ENCODE measurements at places on chromosomes 5 and 9. TPM values are rescaled to one million over a fixed set of nuclear protein-coding genes. Genes with fewer than 3 reads are reported as not detected.

Gene PCDHGA7
- total RNA-seq = 6.3 TPM

Gene OR13C2
- not detected for total RNA-seq

Gene NUTM2F
- not detected for total RNA-seq

Gene CDX1
- 0.43 TPM for total RNA-seq

Gene NTNG2
- 2.2 TPM for total RNA-seq

Gene DNAI1
- total RNA-seq = 26.2 TPM

DNA sequence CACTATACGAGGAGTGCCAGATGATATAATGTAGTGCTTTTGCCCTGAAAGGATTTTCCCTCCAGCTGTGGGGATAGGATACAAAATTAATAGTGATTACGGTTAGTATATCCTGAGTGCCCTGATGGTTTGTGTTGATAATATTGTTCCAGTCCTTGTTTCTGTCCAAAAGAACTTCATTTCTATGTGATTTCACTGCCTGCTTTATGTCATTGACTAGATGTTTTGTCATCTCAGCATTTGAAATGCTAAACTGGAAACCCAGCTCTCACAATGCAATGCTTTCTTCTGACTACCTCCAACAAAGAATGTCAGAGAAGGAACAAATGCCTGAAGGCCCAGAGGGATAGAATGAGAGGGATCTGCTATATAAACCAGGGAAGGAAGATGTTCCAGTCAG is 177.8 kb downstream of the NIPBL start:
- no peak for DNase-seq
- peaks cover 50% of the 10 kb centered on the region for H3K36me3 ChIP-seq
- no peaks in the 10 kb centered on the region for H3K4me1 ChIP-seq

- H3K27ac ChIP-seq = no peak overlapping the region
- H3K27me3 ChIP-seq = no peaks in the 10 kb centered on the region
- H3K4me3 ChIP-seq = no peak overlapping the region
Measured at GRCh38 chr9:79135681-79136415, 435.9 kb upstream of the TLE4 start.

- no peaks in the 10 kb centered on the region for H3K27me3 ChIP-seq
- H3K4me1 ChIP-seq = no peaks in the 10 kb centered on the region
- peak; percentile 92 for DNase-seq
Measured at GRCh38 chr9:89388084-89388867, 70.0 kb downstream of the SECISBP2 start.

GRCh38 chr9:13386935-13387733 is 107.6 kb upstream of the MPDZ start:
- H3K4me1 ChIP-seq = no peaks in the 10 kb centered on the region
- H3K27ac ChIP-seq = no peak overlapping the region
- H3K36me3 ChIP-seq = no peaks in the 10 kb centered on the region
- no peak for DNase-seq
- H3K27me3 ChIP-seq = no peaks in the 10 kb centered on the region

DNA sequence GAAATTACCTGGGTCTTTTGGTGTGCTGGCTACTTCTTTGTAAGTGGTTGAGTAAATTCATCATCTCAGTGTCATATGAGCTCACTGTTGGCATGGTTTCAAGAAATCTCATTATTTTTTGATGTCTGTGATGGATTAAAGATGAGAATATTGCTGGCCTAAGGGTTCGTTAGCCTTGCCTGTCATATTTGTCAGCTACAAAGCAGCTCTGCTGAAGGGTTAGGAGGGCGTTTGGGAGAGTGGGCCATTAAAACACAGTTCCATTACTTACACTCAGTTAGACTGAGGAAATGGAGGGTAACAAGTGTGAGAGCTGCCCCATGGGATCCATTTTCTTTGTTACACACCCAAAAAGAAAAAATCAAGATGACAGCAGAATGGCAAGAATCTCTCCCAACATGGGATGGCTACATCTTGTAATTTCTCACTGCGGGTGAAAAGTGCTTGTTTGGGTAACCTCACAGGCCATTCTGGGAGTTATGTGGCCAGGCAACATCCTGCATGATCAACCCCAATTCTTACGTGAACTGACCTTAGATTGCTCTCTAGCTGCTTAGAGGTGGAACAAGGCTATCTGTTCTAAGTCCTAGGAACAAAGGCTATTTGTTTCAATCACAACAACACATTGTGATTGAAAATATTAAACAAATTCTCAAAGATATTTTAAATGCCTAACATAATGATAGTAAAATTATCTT is 609.5 kb upstream of the RGMB start:
- no peaks in the 10 kb centered on the region for H3K27me3 ChIP-seq
- no peak overlapping the region for H3K27ac ChIP-seq
- no peak for DNase-seq
- no peaks in the 10 kb centered on the region for H3K4me1 ChIP-seq
- no peaks in the 10 kb centered on the region for H3K36me3 ChIP-seq

DNA sequence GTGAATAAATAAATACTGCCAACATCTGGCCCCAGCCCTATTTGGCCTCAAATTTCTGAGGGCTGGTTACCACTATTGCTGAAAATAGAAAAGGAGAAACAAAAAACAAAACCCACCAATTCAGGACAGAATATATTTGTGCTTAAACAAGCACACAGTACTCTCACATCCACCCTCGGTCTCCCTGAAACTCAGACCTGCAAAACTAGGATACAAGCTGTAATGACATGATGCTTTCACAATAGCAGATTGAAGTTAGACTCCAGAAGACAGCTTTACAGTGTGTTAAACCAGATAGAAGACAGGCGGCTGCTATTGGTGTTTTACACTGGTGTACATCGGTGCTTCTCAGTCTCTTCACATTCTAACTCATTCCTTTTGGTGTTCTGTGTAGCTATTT is 214.9 kb upstream of the DMRT1 start:
- peak; percentile 65 for DNase-seq
- H3K4me1 ChIP-seq = peaks cover 8% of the 10 kb centered on the region
- no peak overlapping the region for H3K4me3 ChIP-seq

- no peaks in the 10 kb centered on the region for H3K27me3 ChIP-seq
- H3K36me3 ChIP-seq = peaks cover 31% of the 10 kb centered on the region
- no peak for DNase-seq
- H3K4me1 ChIP-seq = peaks cover 5% of the 10 kb centered on the region
- H3K4me3 ChIP-seq = no peak overlapping the region
Measured at GRCh38 chr5:14486996-14487896, 94.3 kb upstream of the OTULINL start.

- DNase-seq = no peak
- H3K4me3 ChIP-seq = no peak overlapping the region
- H3K27ac ChIP-seq = no peak overlapping the region
- peaks cover 47% of the 10 kb centered on the region for H3K36me3 ChIP-seq
Measured at GRCh38 chr9:128595471-128595870, 43.1 kb downstream of the SPTAN1 start.

DNA sequence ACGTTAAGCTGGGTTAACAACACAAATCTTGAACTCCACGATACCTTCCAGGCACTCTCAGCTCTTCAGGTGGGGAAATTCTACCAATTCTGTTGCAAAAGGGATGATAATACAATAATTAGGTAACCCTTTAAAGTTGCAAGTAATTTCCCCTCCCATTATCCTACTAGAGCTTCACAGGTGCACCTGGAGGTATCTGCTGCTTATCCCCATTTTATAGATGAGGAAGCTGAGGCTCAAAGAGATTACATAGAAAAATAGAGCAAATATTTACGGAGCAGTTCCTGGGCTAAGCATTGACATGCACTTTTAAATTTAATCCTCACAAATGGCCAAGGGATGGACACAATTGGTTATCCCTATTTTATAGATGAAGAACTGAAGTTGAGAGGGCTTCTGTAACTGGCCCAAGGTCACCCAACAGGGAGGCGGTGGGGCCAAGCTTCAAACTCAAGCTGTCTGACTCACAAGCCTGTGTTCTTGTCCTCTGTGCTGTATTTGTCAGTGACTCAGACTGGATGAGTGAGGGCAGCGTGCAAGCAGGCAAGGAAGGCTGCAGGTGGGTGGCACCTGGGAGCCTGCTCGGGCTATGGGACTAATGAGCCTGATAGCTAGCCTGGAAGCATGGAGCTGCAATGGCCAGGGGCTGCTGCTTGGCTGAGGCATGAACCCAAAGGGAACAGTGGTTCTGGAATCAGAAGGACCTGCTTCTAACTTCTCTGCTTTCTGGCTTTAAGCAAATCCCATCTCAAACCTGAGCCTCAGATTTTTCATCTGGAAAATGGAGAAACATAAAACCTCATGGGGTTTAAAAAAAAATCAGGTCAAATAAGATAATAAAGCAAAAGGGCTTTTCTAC is 105.5 kb downstream of the PDE6A start:
- H3K27me3 ChIP-seq = no peaks in the 10 kb centered on the region
- H3K27ac ChIP-seq = peak overlapping the region; percentile 73
- DNase-seq = no peak
- H3K4me1 ChIP-seq = peaks cover 5% of the 10 kb centered on the region
- no peaks in the 10 kb centered on the region for H3K36me3 ChIP-seq

- H3K27me3 ChIP-seq = no peaks in the 10 kb centered on the region
- no peak for DNase-seq
- no peaks in the 10 kb centered on the region for H3K4me1 ChIP-seq
- no peak overlapping the region for H3K27ac ChIP-seq
- no peaks in the 10 kb centered on the region for H3K36me3 ChIP-seq
Measured at GRCh38 chr5:7941692-7942091, 72.7 kb downstream of the MTRR start.

DNA sequence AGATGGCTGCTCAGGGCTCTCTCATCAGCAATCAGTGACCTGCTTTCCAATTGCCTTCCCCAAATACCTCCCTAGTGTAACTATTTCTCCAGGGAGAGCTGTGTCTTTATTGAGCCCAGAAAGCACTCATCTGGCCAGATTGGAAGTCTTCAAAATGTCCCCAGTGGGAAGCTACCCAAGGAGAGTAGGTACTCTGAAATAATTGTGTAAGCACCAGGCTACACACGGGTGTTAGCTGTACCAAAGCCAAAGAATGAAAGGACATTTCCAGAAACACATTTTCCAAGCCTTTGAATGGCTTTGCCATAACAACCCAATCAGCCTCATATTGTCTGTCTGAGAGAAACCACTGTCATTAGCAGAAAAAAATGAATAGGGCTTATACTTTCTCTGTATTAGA is 318.8 kb downstream of the FAM170A start:
- H3K4me1 ChIP-seq = peaks cover 1% of the 10 kb centered on the region
- H3K27ac ChIP-seq = no peak overlapping the region
- no peak for DNase-seq
- H3K36me3 ChIP-seq = no peaks in the 10 kb centered on the region
- no peak overlapping the region for H3K4me3 ChIP-seq
- H3K27me3 ChIP-seq = no peaks in the 10 kb centered on the region

DNA sequence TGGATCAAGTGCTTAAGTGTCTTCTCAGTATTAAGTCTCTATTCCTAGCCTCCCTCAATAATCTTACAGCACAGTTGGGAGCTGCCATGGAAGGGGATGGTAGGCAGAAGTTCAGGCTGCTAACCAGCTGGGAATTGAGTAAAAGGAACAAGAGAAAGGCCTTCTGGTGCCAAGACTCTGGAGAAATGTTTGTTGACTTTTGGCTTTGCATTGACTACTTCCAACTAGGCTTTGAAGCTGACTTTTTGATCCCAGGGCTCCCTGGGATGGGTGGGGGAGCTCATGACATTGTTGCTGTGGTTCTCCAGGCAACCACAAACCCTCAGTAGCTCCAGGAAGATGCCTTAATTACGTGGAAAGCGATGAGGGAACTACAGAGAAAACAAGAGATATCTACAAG is 85.2 kb upstream of the HTR4 start:
- no peaks in the 10 kb centered on the region for H3K36me3 ChIP-seq
- no peaks in the 10 kb centered on the region for H3K27me3 ChIP-seq
- H3K27ac ChIP-seq = no peak overlapping the region
- no peak overlapping the region for H3K4me3 ChIP-seq

DNA sequence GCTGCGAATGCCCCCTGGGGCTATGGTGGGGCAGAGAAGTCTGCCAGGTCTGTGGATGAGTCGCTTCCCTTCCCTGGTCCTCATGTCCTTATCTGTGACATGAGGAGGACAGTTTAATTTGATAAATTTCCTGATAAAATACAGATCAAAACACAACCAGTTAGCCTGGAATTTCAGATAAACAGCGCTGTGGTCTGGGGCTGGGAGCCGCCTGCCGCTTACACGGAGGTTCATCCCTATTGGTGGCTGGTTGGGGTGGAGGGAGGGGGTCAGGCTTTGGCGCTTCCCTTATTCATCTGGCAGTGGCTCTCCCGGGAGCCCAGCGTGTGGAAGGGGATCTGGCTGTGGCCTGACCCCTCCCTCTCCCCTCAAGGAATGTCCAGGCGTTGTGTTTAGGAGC is 17.9 kb downstream of the CRB2 start:
- no peaks in the 10 kb centered on the region for H3K36me3 ChIP-seq
- no peak overlapping the region for H3K4me3 ChIP-seq
- H3K27ac ChIP-seq = no peak overlapping the region
- peaks cover 21% of the 10 kb centered on the region for H3K4me1 ChIP-seq
- peak; percentile 42 for DNase-seq
- H3K27me3 ChIP-seq = peaks cover 33% of the 10 kb centered on the region

DNA sequence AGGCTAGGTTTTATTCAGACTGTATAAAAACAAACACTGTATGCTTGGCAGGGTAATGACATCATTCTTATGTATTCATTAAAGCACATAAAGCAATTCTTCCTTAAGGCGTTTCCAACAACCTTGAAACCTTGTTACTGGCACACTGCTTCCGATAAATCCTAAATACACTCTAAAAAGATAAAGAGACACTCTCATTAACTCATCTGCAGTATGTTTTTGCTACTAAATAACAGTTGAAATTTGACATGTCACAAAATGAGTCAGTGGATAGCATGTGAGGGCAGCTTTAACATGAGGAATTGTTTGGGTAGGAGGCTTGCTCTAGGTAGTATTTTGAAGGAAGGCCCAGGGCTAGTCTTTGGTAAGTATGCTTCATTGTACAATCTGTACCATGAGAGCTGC is 13.7 kb downstream of the YIPF5 start:
- H3K4me1 ChIP-seq = no peaks in the 10 kb centered on the region
- H3K36me3 ChIP-seq = peaks cover 13% of the 10 kb centered on the region
- H3K4me3 ChIP-seq = no peak overlapping the region
- DNase-seq = no peak
- H3K27ac ChIP-seq = no peak overlapping the region
